ENCODE measurements at places on chromosomes 1 and 21.

DNA sequence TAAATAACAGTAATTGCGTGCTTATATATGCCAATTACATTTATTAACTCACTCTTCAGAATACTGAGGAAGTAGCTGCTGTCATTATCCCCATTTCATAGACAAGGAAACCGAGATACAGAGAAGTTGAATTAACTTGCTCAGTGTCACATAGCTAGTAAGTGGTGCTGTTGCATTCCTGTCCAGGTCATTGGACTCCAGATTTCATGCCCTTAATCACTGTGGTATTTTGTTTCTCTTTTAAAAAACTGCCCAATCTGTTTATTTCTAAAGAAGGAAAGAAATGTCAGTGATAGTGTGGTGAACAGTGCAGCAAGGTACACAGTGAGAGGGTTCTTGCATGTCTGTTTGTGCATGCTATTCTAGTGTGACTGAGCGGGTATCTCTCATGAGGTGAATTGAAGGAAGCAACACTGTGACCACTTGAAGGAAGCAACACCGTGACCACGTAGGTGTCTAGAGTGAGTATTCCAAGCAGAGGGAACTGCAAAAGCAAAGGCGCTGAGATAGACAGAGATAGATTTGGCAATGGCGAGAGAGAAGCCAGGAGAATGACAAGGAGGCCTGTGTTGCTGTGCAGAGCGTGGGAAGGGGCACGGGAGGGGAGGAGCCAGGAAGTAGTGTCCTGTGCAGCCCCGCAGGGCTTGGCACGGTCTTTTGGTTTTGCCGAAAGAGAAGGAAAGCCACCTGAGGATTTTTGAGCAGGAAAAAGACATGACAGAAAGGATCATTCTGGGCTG, 95.9 kb downstream of the CAMTA1 start:
- DNase-seq: no peak

- no peak for DNase-seq
These were observed 350.9 kb downstream of the LTN1 start for GRCh38 chr21:28641731-28642130.

GRCh38 chr1:56506951-56507491, 72.3 kb downstream of the PLPP3 start:
- DNase-seq: no peak

GRCh38 chr21:31520561-31521098, 138.9 kb upstream of the SOD1 start:
- DNase-seq: no peak

- no peak for DNase-seq
These were observed 57.0 kb downstream of the NRIP1 start for GRCh38 chr21:15007716-15008296.

DNA sequence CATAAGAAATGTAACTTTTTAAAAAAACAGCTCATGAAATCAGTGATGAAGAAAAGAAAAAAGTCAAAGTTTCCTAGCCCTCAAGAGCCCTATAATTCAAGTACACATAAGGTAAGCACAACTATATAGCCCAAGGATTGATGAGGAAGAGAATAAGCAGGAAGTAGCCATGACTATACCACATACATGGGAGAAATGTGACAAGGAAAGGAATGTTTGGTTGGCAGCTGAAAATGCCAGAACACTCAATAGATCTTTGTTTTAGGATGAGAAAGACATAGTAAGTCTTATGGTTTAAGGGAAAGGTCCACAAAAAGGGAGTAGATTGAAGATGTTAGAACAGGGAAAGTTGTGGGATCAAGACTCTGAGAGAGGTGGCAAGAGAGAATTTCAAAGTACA, 5.7 kb downstream of the DOCK7 start:
- DNase-seq: no peak

- DNase-seq: peak; percentile 51
These were observed 91.9 kb upstream of the CACNA1E start for GRCh38 chr1:181391301-181391900.

- DNase-seq: no peak
These were observed at the start of gene SPTA1 for GRCh38 chr1:158686111-158687009. SPTA1 (minus strand) TSS chr1:158686715; CDS start chr1:158686517, 198 bp downstream.

- no peak for DNase-seq
These were observed 59.0 kb upstream of the TINAGL1 start for GRCh38 chr1:31517301-31517700.

DNA sequence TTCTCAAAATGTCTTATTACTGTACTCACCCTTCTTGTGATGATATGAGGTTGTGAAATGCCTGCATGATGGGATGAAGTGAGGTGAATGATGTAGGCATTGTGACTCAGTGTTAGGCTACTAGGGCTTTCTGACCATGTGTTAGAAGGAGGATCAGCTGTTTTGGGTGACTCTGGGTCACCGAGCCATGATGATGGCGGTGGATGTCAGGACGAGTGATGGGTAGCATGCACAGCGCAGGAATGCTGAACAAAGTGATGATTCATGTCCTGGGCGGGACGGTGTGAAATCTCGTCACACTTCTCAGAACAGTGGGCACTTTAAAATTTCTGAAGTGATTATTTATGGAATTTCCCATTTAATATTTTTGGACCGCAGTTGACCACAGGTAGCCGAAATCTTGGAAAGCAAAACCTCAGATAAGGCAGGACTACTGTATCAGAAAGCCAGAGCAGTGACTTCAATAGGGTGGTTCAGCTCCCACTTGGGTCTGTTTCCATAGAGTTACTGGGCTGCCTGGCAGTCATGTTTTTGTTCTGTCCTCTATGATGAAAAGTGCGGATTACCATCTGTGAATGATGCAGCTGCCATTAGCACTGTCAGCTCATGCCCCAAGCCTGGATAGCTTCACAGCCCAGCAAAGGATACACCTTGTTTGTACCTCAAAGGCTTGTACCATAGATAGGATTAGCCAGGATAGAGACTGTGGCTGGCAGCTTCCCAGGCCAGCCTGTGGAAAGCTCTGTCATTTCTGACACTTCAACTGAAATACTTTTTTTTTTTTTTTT, 26.6 kb downstream of the IL6R start:
- no peak for DNase-seq

- no peak for DNase-seq
These were observed 121.5 kb downstream of the CLIC6 start for GRCh38 chr21:34790341-34790740.

GRCh38 chr1:101220906-101221305, 15.9 kb upstream of the S1PR1 start:
- no peak for DNase-seq

DNA sequence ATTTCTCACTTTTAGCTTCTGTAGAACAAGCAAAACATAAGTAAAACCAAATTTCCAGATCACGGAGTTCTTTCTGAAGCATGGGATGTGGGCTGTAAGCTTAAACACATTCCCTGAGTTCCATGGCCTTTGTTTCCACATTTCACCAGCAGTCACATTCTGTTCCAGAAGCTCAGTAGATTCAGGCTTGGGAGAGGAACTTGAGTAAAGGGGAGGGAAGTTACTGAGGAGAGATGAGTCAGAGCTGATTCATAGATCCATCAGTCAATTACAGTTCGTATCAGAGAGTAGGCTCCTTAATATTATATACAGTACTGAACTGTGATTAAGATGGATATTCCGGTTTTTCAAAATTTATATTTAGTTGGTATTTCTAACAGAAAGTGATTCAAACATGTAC, 614.3 kb downstream of the NCAM2 start:
- DNase-seq: no peak

- DNase-seq: peak; percentile 52
These were observed 184.5 kb downstream of the DHRS3 start for GRCh38 chr1:12433323-12434053.

GRCh38 chr1:185735701-185736064, 1.5 kb downstream of the HMCN1 start:
- DNase-seq: no peak

DNA sequence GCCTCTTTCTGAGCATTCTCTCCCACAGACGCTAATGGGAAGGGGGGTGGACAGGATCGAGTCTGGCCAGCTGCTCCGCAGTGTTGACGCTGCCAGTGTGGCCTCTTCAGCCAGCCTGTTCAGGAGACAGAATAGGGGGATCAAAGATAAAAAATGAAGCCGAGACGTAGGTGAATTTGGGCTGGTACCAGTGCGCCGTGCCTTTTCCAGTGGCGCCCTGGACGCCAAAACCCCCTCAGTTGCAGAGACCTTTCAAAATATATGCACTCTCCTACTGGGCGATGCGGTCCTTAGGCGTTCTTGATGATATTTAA, 1.1 kb downstream of the TTC3 start:
- peak; percentile 20 for DNase-seq

- no peak for DNase-seq
These were observed 3.6 kb downstream of the CERS2 start for GRCh38 chr1:150970808-150971582.

GRCh38 chr1:78408810-78409209, 82.0 kb upstream of the PTGFR start:
- DNase-seq: no peak

DNA sequence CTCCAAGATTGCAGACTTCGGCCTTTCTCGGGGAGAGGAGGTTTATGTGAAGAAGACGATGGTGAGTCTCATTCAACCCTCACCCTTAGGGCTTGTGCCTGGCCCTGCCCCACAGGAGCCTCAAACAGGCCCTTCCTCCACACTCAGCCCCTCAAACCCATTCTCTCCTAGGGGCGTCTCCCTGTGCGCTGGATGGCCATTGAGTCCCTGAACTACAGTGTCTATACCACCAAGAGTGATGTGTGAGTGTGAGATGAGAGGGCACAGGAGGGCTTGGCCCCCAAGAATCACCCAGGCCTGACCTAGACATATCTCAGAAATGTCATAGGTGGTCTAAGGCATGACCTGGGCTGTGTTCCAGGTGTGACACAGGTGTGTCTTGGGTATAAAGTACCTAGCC, 18.3 kb upstream of the MPL start:
- DNase-seq: no peak

GRCh38 chr1:239884796-239885195, 206.9 kb upstream of the FMN2 start:
- DNase-seq: no peak

DNA sequence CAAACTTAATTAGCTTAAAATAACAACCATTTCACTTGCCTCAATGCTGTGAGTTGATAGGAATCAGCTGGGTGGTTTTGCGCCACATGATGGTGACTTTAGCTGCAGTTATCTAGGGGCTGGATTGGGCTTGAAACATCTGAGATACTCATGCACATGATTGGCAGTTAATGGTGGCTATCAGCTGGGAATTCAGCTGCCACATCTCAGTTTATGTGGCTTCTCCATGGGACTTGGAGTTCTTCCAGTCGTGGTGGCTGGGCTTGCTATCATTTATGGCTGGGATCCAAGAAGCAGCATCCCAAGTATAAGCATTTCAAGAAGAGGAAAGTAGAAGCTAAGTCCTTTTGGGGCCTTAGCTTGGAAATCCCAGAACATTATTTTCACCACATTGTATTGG, 36.4 kb downstream of the PDC start:
- no peak for DNase-seq

DNA sequence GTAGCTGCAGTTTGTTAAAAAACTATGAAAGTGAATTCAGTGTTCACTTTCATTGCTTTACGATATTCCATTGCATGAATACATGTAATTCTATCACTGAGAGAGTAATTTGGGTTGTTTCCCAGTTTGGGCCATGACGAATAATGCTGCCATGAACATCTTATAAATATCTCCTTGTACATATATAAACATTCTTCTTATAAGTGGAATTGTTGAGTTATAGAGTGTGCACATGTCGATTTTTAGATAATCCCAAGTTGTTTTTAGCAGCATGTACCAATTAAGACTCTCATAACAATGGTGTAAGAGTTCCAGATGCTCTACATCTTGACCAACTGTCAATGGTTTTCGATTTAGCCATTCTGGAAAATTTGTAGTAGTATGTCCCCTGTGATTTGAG, 40.9 kb downstream of the ALG6 start:
- DNase-seq: no peak

DNA sequence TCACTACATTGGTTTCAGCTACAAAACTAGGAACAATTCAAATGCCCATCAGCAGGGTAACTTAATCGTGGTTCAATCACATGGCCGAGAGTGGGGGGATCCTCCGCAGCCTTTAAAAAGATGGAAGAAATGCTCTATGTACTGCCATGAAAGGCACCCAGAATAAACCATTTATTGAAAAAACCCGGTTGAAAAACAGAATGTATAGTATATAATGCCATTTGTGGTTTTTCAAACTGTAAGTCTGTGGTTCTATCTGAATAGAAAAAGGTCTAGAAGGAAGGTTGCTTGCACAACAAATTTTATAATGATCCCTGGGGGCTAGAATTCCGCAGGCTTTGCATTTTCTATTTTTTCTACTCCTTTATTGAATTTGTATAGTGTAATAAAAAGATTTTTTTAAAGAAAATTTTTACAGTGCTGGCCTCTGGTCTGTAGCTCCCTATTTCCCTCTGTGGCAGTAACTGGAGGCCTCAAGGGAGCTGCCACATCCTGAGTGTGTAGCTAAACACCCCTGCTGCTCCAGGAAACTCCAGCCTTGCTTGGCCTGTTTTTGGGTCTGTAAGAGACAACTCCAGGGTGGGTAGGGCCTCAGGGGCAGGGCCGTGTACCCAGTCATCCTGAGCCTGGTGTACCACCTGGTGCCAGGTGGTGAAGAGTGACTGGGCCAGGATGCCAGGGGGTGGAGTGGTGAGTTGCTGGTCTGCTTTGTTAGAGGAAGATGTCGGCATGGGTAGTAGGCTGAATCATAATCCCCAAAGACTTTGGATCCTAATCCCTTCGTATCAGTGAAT, 51.5 kb upstream of the EPS8L3 start:
- no peak for DNase-seq

GRCh38 chr1:204829133-204829825, 41.4 kb upstream of the NFASC start:
- no peak for DNase-seq

DNA sequence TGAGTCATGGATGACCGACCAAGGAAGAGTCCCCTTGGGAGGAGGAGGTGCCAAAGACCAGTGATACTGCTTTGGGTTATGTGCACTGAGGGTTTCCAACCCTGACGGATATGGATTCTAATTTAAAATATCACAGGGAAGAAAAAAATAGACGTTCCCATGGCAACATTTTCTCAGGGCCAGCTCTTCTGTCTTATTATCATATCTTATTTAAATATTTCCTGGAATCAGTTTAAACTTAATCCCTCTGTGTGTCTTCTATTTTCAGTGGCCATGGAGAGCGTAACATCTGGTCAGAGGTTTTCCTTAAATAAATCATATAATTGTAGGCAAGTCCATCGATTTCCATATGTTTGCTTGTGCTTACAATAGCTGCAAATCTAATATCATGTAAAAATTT, 205.4 kb upstream of the FMN2 start:
- no peak for DNase-seq

- DNase-seq: no peak
These were observed 38.4 kb downstream of the CLSTN1 start for GRCh38 chr1:9785406-9785805.
